T-helper 1 cell (primary cell): ENCODE measurements at places on chromosomes 12 and 14.

DNA sequence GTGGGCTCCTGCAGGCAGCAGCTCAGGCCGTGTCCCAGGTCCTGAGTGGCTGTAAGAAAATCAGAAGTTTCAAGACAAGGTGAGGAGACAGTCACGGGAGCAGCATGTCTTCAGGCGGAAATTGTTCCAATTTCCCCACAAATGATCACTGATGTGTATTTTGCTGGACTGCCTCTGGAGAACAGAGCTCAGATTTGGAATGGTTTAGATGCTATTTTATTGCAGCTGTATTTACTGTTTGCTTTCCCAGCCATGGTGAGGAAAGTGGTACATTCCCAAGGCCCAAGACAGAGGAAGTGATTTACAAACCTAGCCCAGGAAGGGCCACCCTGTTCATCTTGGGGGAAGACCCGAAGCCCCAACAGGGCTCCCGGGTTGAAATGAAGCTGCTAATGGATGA, 195.6 kb downstream of the CHST11 start:
- DNase-seq: no peak

- DNase-seq: no peak
These were observed 85.0 kb downstream of the ACTN1 start for GRCh38 chr14:68894123-68894522.

DNA sequence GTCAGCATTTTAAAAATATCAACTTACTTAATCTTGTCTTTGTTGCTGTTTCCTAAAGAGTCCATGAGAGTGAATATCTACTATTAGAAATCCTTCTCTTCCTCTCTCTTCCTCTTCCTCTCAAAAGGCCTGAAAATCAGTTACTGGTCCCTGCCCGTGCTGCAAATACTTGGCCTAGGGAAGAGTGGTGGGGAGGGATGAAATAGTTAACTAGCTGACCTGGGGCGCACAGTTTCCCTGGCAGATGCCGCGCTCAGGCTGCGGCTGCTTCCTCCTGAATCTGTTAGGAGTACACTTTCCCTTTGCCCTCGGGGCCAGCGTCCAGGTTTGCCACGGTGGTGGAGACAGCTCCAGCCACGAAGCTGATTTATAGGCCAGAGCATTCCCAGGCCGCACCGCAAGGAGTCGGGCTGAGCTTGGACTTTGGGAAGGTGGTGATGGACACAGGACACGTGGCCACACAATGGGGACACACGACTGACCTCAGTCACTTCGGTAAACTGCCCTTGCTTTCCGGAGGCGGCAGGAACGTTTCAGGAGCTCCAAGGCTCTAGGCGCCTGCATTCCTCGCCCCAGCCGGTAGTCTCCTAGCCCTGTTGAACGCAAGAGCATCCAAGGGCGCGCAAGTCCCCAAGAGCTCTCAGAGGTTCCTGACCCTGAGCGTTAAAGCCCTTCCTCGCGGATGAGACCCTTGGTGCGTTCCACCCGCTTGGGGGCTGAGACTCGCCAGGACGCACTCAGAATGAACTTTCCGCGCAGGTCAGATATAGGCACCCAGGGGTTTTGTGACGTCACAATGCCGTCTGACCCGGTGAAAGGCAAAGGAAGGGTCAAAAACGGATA, 7.1 kb upstream of the ASCL1 start:
- no peak for DNase-seq

GRCh38 chr12:114668886-114669288, 15.1 kb downstream of the TBX3 start:
- DNase-seq: no peak

GRCh38 chr12:1182069-1182468, 191.0 kb downstream of the ERC1 start:
- DNase-seq: no peak

DNA sequence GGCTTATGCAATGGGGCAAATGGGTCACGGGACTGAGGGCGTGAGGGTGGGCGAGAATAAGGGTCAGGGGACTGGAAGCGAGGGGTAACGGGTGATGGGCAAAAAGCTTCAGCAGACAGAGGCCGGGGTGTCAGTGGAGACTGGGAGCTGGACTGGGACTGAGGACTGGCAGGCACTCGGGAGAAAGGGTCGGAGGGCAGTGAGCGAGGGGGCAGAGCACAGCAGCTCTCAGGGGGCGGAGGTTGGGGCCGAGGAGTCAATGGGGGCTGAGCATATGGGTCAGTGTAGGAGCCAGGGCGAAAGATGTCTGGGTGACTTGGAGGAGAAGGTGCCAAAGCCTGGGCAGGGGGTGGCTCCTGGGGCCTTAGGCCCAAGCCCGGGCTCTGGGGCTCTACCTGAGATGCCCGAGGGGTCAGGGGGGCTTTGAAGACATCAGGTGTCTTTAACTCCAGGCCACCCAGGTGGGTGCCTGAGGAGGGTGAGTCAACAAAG, 20.2 kb downstream of the KMT2D start:
- DNase-seq: no peak

GRCh38 chr12:75571656-75572205, 60.3 kb upstream of the KRR1 start:
- no peak for DNase-seq

DNA sequence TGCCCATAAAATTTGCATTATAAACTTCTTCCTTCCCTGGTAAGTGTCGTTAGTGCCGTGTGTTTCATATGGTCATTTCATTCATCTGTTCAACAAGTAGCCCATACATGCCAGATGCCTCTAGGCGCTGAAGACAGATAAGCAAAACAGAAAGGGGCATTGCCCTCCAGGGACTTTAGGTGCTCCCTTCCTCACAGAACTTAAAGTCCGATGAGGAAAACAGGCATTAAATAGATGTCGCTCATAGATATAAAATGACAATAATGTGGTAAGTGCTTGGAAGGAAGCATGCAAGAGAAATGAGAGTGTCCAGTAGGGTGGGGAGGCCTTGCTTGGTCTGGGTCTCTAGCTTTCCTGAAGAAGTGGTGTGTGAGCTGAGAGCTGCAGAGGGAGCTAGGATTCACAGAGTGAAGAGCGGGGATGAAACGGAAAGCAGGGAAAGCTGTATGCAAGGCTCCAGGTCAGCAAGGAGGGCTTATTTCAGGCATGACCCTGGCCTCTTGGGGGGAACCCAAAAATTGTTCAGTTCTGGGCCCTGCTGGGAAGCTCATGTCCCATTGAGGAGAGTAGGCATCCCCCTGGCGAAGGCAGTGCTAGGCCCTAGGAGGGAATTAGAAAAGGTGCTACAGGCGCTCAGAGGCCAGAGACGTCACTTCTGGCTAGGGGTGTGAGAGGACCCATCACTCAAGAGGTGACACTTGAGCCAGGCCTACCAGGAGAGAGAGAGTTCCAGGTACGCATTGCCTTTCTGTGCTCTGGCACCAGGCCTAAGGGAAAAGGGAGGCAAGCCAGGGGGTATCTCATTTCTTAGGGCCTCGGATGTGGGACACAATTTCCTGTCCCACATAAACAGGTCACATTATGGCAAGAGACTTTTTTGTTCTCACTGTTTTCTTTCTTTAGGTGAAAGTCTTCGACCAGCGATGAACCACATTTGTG, 11.9 kb downstream of the UBE3B start:
- DNase-seq: no peak

DNA sequence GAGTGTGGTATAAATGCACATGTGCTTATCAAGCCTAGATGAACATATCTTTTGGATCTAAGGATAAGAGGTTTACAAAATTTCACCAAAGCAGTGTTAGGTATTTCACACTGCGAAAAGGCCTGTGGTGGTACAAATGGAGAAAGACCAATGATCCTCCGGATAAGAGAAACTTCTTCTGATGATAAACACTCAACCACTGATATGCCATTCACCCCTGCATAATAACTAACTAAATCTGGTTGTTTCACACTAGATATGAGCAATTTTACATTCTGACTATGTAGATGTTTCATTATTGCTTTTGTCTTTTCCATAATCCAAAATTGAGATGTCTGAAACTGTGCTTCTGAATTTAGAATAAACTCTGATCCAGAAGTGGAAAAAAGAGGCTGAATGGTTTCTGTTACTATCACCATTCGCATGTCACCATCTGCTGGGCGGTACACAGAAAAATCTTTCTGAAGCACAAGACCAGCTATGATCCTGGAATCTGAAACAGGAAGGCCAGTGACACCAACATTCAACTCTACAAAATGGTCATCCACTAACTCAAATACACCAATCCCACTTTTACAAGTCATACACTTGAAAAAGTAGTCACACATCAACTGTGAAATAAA, 1.3 kb downstream of the BBS10 start:
- no peak for DNase-seq

GRCh38 chr12:51949342-51950030, 2.0 kb upstream of the ACVR1B start:
- DNase-seq: no peak

GRCh38 chr12:52058631-52059361, 7.6 kb downstream of the NR4A1 start:
- DNase-seq: no peak

DNA sequence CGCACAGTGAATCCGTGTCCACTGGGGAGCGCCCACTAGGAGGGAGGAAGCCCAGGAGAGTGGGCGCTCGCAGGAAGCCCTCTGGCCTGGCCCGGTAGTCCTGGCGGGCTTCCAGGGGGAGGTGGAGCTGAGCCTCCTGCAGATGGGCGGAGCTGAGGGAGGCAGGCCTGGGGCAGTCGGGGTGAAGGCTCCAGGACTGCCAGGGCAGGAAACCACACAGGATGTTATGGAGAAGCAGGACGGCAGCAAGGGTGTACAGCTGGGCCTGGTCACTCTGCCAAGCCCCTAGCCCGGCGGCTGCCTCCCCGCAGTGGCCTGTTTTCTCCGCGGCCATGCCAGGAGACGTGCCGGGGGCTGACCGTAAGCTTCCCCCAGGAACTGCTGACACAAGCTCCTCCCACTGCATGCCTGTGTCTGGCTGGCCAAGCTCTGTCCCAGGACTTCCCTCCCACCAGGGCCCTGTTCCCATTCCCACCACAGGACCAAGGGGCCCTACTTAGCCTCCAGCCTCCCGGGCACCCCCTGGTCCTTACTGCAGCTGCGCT, 143.4 kb upstream of the C14orf180 start:
- DNase-seq: no peak

GRCh38 chr14:30196861-30197260, 269.2 kb upstream of the PRKD1 start:
- no peak for DNase-seq
